Testis (tissue), 5 donors: ENCODE measurements at places on chromosomes 13 and 19. TPM values are rescaled to one million over a fixed set of nuclear protein-coding genes. Genes with fewer than 3 reads are reported as not detected.

DNA sequence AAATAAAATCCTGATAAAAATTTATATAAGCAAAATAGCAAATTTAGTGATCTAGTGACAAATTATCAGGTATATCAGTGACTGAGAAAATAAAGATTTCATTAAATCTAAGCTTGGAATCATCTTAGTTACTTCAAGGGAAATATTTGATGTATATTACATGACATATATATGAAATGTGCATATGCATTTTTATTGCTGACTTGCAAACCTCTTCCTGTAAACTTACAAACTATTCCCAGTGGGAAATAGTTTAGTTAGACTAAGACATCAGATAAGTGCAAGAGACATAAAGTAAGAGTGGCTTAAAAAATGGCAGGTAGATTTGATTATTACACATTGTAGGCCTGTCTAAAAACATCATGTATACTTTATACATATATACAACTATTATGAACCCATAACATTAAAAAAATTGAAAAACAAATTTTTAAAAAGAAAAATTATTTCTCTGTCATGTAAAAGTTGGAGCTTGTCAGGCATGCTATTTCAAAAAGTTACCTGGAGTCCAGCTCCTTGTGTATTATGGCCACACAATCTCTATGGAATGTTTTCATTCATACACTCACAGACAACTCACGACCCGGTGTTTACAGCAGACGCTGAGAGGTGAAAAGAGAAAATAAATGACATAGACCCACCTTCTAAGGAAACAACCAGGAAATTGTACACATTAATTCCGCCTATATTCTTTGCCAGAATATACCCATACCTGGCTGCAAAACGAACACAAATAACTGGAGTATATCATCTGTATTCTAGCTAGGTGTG, 724.5 kb downstream of the SLITRK6 start:
- DNase-seq, result no peak

DNA sequence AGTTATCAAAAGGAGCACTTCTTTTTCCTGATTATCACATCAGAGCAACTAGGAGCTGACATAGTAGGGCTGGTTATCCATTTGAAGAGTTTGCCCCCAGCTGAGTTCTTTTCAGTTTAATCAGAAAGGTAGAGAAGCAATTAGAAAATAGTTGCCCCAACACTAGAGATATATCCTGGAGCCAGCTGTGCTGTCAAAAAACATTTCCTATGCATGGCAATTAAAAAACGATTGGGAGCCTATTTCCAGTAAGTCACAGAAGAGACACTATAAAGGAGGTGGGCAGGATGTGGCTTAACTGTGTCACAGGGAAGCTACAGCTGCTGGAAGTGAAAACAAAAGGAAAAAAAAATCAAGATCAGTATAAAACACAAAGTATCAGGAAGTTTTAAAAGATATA, 155.7 kb upstream of the SLITRK1 start:
- DNase-seq, result no peak

- no peak for DNase-seq
These were observed 748.2 kb downstream of the DIAPH3 start for GRCh38 chr13:59415498-59415897.

DNA sequence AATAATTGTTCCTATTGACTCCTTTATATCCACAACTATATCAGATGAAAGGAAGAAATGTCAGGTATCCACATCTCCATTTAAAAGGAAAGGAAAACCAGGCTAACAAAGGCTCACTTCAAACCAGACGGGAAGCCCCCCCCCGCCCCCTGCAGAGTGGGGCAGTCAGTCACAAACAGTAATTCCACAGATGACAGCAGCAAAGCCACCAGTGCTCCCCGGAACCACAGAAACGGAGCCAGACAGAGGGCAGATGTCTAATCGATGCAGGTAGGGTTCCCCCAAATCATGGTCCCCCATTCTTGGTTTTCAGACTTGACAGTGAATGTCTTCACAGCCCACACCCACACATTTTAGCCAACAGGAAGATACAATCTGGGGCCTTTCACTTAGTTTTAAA, 100.8 kb downstream of the STK24 start:
- DNase-seq, result no peak

- DNase-seq, result no peak
These were observed 136.4 kb downstream of the PTPRS start for GRCh38 chr19:5204212-5204611.

DNA sequence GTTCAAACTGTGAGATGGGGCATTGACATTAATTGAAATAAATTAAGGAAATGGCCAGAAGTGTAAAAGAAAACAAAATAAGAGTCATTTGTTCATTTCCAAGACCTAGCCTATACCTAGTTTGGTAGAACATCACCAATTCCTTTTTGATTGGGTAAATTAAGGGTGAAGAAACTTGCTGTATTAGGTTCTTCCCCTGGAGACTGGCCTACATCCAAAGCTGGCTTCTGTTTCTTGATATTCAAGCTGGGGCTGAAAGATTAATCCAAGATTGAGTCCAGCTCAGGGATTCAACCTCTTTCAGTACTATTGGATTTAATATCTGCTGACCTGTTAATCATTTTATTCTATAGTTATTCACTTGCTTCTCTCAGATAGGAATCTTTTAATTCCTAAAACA, 183.2 kb downstream of the GPC6 start:
- no peak for DNase-seq

Gene PLPPR3
- polyA plus RNA-seq, result 2.7 TPM
